ENCODE measurements at places on chromosomes 5 and 9.

GRCh38 chr5:173826086-173826427, 62.1 kb upstream of the CPEB4 start:
- DNase-seq, result no peak

DNA sequence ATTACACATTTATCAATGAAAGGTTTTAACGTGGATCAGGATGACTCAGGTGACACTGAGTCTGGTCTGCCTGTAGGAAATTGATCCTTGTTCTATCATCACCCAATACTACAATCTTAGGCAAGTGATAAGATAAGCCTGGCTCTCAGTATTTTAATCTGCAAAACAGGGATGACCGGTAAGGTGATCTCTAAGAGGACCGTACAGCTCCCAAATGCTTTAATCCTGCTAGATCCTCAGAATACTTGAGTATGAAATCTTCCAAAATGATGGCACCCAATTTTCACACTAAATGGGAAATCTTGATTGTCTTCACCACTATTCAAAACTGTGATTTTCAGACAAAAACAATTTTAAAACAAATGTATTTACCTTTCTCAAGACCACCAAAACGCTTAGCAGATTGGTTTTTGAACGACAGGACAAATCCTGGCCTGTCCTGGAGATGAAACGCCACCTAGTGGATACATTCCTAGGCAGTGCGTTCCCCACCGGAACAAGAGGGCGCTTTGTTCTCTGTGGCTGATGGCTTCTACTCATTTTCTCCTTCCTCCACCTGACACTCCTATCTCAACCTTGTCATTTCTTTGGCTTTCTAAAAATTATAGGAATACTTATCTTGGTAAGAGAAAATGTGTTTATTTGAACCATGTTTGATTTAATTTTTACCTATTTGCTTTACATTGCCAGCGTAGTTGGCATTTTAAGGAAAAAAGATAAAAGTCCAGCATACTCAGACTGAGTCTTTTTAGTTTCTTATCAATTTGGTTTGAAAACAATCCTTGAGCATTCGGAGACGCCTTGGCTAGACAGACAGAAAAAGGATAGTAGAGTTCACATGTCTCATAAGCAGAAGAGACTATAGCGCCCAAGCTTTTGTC, 41.2 kb upstream of the VCAN start:
- DNase-seq, result peak; percentile 12

DNA sequence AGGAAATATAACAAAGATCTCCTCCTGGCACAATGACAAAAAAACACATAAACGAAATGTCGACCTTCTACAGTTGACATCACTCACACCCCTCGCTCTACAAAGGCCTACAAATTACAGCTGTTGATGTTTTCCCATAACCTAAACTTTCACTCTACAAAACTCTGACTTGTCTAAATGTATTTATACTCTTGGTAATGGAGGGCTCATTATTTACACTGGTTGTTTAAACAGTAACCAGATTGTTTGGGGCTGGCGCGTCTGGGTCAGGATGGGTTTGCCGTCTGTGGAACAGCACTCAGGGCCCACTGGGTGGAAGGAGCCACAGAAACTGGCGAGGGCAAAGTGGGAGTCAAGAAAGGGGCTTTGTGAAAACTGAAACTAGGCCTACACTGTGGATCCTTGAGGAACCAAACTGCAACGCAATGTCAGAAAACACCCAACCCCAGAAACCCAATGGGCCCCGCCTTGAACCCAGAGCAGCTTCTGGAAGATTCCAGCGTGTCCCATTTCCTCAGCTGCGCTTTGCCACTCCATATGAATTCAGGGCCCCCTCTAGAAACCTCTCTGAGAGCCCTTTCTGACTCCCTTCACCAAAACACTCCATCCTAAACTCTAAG, 136.7 kb downstream of the ROR2 start:
- no peak for DNase-seq

DNA sequence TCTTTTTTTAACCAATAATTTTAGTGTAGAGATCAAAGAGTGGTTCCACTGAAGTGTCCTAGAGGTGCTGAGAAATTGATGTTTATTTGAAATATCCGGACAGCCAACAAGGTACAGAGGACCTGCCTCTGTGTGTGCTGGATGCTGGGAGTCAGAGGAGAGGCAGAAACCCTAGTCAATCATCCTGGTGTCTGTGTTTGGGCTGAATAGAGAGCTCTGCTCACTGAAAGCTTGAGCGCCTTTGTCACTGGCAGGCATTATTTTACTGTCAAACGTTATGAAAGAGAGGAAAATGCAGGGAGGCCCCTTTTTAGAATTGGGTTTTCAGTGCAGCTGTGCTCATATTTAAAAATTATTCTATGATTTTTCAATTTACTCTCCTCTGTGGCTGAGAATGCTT, 480.3 kb upstream of the TYRP1 start:
- DNase-seq, result no peak

- peak; percentile 89 for DNase-seq
These were observed at the start of gene GAS1 for GRCh38 chr9:86947146-86948073. GAS1 (minus strand) TSS chr9:86947506; CDS start chr9:86946779, 727 bp downstream.

- no peak for DNase-seq
These were observed 174.2 kb upstream of the CDH12 start for GRCh38 chr5:23027331-23027730.

GRCh38 chr5:138212828-138213160, 329 bp downstream of the CDC23 start:
- no peak for DNase-seq

All from cerebellum (tissue), 4 donors.